Epithelial cell of esophagus (primary cell): ENCODE measurements at places on chromosomes 2 and 18.

GRCh38 chr2:55159037-55159651 is 72.9 kb downstream of the CLHC1 start:
- peak; percentile 32 for DNase-seq

- DNase-seq = no peak
These were observed 75.7 kb upstream of the DAPL1 start for GRCh38 chr2:158719403-158719802.

DNA sequence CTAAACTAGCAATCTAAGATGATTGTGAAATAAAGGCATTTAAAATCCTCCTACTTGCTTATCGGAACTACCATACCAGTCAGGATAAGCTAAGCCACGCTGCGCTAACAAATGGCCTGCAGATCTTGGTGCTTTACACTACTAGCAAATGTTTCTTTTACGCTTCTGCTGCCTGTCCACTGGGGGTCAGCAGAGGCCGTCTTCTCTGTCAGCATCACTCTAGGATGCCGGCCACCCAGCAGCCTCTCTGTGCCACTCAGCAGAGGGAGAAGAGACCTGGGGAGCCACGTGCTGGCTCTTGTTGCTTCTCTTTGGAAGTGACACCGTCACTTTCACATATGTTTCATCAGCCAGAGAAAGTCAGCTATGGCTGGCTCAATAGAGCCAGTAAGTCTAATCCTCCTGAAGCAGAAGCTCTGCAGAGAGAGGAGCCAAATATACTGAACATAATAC is 36.6 kb downstream of the COPS8 start:
- DNase-seq = peak; percentile 69

DNA sequence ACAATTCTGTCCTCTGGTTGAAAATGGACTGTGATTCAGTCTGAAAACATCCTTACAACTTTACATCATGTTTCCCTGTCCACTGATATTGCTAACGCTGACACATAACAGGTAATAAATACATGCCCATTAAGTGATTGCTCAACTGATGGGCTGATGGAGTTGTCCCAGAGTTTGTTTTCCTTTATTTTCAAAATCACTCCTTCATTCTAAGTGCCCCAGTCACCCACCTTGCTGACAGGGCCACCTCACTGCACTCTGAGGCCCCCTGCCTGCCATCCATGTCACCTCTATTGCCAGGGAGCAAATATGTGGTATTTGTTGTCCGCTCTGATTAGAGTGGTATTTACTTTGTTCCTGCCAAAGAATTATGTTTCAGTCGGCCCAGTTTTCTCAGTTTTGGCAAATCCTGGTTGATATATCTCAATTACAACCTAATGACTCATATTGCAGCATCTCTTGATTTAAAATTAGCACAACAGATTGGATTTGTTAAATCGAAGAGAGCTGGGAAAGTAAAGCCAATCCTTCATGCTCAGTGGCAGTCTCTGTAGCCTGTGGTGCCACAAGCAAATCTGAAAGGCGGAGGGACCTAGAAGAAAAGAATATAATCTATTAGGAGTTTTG is 105.1 kb downstream of the RDH14 start:
- peak; percentile 58 for DNase-seq

DNA sequence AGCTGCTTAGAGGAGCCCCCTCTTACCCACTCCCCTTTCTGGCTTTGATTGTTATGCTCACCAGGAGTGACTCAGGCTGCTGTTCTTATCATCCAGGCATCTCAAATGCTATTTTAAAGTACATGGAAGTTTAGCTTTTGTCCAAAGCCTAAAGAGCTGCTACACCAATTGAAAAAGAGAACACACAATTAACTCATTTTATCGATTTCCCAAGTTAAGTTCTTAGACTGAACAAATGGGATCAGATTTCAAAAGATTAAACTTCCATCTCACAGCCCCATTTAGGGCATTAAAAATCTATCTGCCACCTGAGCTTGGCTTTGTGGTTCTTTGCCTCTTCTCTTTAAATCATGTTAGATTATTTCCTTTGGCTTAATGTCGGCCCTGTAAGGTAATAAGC is 81.2 kb downstream of the MYO5B start:
- no peak for DNase-seq

GRCh38 chr2:101679801-101680487 is 17.6 kb upstream of the MAP4K4 start:
- no peak for DNase-seq

DNA sequence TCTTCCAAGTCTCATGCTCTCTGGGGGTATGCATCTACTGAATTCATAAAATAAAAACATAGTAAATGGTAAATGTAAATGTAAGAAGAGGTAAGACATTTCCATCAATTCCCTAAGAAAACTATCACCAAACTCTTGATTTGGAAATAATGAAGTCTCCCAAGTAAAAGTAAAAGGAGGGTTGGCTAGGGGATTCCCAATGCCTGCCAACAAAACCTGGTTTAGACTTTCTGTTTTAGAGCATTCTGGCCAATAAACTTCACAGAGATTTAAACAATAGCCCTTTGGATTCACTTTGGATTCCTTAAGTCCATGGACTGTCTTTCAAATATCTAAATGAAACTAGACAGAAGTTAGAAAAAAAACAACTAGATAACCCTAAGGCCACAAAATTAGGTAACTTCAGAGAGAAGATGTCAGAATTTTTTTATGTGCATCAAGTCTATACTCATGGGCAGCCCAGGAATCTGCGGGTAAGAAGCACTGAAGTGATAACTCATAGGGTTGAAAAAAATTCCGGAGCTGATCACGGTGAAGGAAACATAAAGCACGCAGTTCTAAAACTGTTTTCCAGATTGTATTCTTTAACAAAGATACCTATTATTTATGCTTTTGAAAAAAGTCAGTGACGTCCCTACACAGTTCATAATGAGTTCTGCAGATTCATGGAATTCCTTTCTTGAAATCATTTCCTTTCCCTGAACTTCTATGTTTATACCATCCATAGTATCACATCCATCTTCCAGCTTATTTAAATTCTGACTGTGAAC is 263.6 kb downstream of the AFF3 start:
- no peak for DNase-seq

DNA sequence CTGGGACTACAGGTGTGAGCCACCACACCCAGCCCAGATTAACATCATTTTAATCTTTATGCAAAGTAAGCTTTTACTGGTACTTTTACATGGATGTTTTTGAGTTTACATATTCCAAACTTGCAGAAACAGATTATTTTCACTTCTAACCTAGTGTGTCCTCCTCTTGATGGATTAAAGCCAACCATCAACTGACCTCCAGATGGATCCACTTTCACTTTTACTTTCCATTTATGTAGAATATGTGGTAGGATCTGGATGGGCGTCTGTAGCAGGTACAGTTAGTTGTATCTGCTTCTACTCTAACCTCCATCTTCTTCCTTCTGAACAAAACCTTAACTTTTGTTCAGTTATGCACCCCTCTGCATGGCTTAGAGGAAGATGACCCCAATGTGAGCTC is 264.1 kb downstream of the CDH20 start:
- DNase-seq = no peak

DNA sequence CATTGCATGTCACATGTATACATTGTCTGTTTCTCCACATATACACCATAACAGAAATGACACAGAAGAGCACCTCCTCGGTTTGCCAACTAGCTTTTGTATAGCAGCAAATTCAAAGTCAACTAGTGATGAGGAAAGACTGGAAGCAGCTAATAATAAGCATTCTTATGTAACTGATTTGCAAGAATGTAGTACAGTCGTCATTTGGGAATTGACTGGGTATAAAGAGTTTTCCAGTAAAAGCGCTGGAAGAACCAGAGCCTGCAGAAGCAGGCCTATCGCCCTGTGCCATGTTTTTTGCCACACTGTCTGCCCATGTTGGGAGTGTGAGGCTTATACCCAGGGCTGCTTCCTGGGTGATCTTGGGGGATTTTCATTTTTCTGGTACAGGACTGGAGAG is 310.6 kb downstream of the GBX2 start:
- DNase-seq = no peak

- no peak for DNase-seq
These were observed 231.3 kb downstream of the KCNE4 start for GRCh38 chr2:223283329-223283728.

- DNase-seq = peak; percentile 81
These were observed 497.6 kb upstream of the TCF4 start for GRCh38 chr18:56085551-56085950.

DNA sequence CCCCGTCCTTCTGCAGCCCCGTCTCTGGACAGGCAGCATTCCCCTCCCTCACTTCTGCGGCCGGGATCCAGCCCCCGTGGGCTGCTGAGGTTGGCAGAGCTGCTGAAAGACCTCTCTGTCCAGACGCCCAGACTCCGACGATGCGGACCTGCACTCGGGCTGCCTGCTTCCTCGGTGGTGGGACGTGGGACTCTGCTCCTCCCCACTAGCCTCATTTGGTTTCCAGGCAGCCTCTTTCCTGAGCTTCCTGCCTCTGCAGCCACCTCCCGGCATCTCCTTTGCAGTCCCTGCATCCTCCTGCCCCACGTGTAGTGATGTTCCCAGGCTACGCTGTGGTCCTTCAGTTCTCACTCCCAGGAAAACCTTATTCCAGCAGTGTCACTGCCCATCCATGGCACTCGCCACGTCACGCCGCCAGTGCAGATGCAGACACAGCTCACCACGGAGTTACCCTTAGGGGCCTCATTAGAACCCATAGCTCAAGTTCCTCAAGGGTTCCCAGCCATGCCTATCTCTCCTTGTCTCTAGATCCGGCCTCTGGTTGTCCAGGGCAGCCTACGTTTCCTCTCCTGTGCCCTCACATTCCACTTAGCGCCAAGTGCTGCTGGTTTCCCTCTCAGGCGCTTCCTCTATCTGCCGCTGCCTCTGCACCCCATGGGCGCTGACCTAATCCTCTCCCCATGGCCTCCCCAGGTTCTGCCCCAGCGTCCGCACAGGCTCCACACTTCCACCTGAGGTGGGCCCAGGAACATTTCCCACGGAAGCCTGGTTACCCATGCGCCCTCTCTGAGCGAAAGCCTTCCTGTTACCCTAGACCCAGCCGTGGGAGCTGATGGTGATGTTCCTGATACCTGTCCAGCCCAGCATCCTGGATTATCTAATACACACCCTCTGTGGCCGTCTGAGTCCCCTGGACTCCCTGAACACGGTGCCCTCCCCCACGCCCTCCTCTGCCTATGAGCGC is 318.3 kb upstream of the MYT1L start:
- no peak for DNase-seq

DNA sequence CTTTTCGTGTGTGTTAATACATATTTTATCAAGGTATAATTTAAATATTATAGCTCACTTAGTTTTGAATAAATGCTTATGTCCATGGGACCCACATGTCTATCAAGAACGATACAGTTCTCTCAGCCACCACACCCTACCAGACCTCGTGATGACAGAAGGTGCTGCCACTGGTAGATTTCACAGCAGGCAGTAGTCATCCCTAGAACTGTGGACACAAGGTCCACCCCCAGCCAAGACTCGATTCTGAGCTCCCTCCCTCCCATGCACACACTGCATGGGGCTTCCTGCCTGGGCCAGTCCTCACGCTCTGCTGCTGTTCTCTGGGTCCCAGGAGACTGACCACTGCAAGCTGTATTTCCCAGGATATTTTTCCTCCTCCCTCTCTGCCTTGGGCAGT is 26.5 kb upstream of the CREB1 start:
- no peak for DNase-seq

DNA sequence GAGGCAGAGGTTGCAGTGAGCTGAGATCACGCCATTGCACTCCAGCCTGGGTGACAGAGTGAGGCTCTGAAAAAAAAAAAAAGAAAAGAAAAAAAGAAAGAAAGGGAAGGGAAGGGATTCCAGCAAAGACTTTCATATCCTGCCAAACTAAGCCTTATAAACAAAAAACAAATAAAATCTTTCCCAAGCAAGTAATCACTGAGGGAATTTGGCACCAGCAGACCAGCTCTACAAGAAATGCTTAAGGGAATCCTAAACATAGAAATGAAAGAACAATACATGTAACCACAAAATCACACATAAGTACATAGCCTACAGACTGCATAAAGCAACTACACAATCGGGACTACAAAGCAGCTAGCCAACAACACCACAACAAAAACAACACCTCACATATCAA is 79.1 kb downstream of the TRABD2A start:
- no peak for DNase-seq

- DNase-seq = no peak
These were observed 698.9 kb downstream of the GALR1 start for GRCh38 chr18:77948567-77948966.

DNA sequence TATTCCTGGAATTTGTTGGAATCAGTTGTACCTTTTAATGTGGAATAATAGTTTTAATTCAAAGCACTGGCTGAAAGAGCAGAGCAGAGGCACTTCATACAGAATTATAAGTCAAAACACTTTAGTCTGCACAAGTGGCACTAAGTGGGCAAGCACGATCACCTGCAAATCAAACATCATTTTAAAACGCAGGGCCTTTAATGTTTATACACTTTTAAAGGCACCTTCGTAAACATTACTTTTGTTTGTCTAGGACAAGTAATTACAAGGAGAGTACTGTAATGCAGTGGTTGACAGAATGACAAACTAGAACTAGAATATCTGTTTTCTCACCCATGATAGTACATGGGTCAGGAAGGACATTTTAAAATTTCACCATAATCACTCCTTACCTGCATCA is 36.4 kb downstream of the LANCL1 start:
- DNase-seq = no peak

DNA sequence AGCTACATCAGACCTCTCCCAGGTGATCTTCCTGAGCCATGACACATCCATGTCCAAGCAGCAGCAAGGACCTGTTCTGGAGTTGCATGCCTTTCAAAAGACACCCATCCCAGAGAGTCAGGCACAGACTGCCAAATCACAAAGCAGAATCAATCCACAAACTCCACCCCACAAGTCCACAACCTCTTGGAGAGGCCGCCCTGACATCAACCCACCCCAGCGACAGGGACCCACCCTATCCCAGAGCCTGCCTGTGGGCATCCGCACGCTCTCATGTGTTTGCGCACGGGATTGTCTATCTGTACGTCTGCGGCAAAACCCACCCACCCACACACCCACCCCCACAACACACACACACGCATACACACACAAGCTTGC is 11.9 kb downstream of the SMAD7 start:
- peak; percentile 49 for DNase-seq

- DNase-seq = no peak
These were observed 144.6 kb downstream of the TDRD15 start for GRCh38 chr2:21268197-21268877.

DNA sequence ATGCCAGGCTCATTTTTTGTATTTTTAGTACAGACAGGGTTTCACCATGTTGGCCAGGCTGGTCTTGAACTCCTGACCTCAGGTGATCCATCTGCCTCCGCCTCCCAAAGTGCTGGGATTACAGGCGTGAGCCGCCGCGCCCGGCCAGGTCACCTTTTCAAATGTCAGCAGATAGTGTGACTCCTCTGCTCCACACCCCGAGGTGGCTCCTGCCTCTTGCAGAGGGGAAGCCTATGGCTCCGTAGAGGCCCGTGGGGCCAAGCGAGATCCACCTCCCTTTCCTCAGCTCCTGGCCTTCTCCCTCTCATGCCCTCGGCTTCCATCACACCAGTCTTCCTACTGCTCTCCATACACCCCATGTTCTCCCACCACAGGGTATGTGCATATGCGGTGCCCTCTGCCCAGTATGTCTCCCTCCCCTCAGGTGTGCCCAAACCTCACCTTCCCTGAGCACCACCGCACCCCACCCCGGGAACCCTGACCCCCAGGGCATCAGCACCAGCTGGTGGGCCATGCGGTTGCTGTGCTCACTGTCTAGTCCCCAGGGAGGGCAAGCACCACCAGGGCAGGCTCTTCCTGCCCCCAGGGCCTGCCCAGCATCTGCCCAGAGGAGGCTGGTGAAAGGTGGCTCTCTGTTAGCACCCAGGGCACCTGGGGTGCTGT is 10.7 kb downstream of the GPR17 start:
- no peak for DNase-seq

GRCh38 chr18:2653467-2653866 is 2.1 kb upstream of the SMCHD1 start:
- no peak for DNase-seq

- peak; percentile 59 for DNase-seq
These were observed 138.8 kb downstream of the MCFD2 start for GRCh38 chr2:46776687-46777327.
